ENCODE measurements at places on chromosomes 3 and 15.

- no peak for DNase-seq
Observed at GRCh38 chr3:10330319-10330718, 9.4 kb upstream of the SEC13 start.

DNA sequence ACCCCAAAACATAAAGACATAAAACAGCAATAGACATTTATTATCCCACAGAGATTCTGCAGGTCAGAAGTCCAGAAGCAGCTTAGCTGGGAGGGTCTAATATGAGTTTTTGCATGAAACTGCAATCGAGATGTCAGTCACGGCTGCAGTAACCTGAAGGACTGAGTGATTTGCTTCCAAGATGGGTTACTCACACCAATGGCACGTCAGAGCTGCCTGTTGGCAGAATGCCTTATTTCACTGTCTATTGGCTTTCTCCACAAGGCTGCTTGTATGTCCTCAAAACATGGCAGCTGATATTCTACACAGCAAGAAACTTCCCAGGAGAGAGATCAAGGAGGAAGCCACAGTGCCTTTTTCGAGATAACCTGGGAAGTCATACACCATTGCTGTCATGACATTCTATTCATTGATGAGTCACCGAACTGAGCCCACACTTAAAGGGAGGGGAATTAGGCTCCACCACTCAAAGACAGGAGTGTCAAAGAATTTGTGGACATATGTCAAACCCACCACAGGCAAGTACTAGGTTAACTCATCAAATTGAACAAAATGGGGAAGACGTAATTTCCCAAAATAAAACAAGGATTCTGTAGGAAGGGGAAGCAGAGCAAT, 122.2 kb downstream of the SYNPR start:
- peak; percentile 56 for DNase-seq

GRCh38 chr15:62164014-62164395, 1.1 kb downstream of the C2CD4B start:
- peak; percentile 9 for DNase-seq

DNA sequence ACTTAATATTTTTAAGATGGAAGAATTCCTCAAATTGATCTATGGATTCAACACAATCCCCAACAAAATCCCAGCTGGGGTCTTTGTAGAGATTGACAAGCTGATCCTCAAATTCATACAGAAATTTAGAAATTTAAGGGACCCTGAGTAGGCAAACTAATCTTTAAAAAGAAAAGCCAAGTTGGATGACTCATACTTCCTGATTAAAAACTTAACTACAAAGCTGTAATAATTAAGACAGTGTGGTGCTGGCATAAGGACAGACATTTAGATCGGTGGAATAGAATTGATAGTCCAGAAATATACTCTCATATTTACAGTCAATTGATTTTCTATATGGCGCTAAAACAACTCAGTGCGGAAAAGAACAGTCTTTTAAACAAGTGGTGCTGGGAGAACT, 11.6 kb downstream of the FAM162A start:
- no peak for DNase-seq

DNA sequence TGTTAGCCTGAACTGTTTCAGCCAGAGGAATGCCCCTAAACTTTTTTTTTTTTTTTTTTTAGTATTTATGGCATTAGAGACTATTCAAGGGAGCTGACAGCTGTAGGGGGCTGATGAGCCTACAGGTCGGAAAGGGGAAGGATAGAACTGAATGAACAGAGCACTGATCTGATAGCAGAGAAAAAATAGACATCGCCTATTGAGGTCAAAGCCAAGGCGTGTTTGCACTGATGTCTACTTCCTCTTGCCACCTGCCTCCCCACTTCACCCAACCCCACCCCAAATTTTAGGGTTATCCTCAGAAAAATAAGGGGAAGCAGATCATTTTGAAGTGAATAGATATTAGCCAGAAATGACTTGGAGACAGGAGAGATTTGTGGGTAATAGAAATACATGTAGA, 3.0 kb upstream of the ZMAT3 start:
- DNase-seq: no peak

- no peak for DNase-seq
Observed at GRCh38 chr15:82648257-82649103, 1.3 kb upstream of the CPEB1 start.

GRCh38 chr15:31235311-31236183, 91.1 kb upstream of the KLF13 start:
- peak; percentile 45 for DNase-seq

GRCh38 chr3:157859541-157859940, 246.7 kb downstream of the SHOX2 start:
- DNase-seq: no peak

GRCh38 chr15:31456354-31457060, 129.9 kb downstream of the KLF13 start:
- DNase-seq: no peak

- DNase-seq: peak; percentile 79
Observed at GRCh38 chr15:75712668-75713337, at the start of gene CSPG4. Gene CSPG4, minus strand, starts transcription at chr15:75712848. Its CDS starts 93 bp downstream, at chr15:75712755.

DNA sequence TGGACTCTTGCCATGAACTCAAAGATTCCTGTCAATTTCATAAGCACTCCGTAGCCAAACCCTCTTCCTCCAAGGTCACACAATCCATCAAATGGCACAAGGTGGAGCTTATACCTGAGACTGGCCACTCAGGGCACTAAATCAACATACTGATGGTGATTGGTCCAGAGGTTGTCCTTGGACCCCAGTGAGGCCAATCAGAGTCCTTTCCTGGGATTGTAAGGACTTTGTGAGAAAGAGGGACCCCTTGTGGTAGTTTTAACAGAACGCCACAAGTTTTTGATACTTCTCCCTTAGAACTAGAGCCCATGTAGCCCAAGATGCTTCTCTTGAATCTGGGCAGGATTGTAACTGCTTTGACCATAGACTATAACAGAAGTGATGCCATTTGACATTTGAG, 44.4 kb upstream of the LARS2 start:
- DNase-seq: no peak

DNA sequence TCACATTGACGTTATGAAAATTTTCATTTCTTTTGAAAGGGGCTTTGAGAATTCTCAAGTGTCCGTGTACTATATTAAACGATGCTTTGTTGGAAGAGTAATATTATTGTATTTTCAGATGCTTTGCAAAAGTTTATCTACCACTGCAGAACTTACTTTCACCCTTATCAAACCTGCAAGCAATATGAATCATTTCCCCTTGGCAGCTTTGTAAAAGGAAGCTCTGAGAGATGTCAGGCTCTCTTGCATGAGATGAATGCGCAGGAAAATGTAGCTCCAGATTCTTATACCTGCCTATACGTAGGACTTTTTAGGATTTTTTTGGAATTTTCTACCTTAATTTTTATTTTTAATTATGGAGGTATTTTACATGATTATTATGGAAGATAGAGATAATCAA, 34.5 kb downstream of the GPD1L start:
- DNase-seq: no peak

DNA sequence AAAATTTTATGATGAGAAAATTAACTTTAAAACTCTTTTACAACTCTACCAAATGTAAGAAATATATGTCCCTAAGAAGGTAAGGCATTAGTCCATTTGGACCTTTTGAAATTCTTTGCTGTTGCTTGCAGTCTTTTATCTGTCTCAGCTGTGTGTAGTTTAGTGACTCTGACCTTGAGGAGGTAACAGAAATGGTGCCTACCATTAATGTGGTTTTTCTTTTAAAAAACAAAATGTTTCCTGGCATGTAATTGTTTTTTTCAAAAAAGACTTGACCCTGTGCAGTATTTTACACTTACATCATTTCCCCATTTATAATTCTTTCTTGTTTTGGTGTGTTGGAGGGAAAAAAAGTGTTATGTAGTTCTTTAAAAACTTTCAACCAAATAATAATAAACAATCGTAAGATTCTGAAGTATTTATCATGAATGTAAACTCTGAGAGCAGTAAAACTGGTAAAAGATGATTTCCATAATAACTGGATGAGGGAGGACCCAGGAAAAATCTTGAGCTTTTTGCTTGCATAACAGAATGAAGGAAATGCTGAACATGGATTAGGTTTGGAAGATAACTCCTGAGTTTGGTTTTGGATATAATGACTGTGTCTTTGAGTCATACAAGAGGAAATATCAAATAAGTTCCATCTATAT, 225.1 kb downstream of the CHST2 start:
- DNase-seq: no peak

DNA sequence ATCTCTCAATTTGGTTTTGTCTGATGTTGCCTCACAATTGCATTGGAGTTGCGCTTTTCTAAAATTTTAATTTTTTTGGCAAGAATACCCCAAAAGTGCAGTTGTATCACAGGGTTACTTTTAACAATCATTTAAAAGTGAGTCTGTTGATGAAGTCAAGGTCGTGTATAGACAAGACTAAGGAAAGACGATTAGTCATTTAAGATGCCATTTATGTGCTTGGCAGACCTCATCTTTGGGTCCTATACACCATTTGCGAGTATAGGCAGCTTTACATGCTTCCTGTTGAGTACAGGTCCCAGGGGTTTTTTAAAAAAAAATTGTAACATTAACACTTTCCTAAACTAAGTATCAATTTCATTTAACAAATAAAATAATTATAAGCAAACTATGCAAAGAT, 12.5 kb downstream of the ARNT2 start:
- no peak for DNase-seq

DNA sequence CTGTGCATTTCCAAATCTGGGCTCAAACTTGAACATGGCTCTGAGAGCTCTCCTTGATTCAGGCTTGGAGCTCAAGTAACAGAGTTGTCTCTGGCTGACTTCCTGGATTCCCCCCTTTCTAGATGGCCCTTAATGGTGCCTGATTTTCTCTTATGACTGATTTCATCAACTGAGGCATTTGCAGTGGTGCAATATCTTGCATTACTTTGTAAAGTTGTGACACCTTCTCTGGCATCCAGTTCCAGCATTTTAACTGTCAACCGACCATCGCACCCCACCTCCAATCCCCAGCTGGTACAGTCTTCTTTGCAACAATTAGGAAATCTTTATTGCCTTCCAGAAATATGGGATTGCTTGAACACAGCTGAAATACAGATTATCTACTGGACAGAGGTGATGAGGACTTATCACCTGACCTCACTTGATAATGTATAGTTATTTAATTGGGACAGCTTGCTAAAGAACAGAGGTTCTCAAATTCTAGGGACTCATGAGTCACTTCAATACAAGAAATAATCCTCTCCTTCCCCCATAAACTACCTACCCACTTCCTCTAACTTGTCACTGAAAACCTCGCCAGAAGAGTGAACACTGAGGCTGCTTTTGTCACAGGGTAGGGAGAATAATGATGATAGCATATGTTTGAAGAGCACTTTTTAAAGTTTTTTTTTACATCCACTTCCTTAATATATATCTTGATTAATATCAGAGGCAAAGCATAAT, 41.8 kb downstream of the FILIP1L start:
- DNase-seq: peak; percentile 64

- no peak for DNase-seq
Observed at GRCh38 chr3:109563149-109563548, 225.8 kb upstream of the DPPA4 start.

- peak; percentile 83 for DNase-seq
Observed at GRCh38 chr3:58059349-58060321, 51.4 kb downstream of the FLNB start.

DNA sequence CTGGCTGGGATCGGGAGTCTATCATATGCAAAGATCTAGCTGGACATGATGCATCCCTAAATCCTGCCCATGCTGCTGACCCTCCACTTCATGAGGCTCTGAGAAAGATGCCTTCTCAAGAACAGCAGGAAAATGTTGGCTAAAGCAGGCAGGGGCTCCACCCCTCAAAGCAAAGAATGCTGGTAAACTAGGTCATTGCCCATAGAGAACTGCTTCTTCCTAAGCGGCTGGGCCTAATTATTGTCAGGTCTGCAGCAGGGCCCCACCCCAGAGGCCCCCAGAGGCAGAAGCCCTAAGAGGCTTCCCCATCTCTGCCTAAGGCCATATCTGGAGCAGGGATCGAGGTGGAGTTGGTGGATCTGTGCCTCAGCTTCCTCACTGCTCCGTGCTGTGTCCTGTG, 447.4 kb upstream of the PROK2 start:
- no peak for DNase-seq

DNA sequence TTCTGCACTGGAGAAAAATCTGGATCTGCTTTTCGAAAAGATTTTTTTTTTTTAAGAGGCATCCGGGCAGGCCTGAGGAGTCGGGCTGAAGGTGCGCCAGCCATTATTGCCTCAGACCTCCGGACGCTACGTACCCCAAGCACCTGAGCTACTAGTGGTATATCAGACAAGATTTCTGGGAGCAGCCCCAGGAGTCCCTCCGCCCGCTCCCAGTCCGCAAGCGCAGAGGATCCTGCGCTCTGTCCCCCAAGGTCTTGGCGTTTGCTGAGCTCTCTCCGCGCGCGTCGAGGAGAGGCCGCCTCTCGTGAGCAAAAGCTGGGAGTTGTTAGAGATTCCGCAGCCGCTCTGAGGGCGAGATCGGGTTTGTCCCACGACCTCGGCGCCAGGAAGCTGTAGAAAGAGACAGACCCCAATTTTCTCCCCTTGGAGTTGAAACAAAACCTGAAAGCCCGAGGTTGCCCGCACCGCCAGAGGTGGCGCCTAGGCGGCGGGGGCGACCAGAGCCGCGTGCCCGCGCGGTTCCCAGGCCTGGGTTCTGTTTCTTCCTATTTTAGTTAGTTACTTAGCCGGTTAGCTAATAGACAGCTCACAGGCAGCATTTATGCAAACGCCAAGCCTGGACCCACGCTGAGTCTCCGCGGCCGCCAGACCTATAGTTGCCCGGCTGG, 72.5 kb upstream of the POLG start:
- no peak for DNase-seq

GRCh38 chr3:29070959-29071634, 209.8 kb upstream of the RBMS3 start:
- peak; percentile 5 for DNase-seq

DNA sequence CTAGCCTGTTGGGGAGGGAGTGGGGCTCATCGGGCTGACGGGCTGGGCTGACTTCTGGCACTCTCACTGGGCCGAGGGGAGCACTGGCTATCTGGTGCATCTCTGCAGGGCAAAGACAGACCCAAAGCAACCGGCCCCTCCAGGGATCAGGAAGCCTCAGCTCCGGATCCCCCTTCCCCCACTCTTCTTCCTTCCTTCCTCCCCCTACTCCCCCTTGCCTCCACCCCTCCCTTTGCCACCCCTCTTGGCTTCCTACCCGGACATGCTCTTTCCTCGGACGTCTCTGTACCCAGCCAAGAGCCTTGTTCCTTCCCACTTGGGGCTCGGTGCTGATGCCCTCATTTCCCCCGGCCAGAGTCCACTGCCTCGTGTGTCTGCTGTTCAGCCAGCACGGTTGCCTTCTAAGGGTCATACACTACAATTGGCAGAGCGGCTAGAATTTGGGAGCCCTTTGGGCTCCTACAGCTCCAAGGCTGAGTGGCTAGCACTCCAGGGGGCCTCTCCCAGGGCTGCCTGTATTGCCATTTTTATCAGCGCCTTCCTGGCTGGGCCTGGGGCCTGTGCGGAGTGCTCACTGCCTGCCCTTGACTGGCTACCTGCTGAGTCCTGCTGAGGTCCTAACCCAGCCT, 10.9 kb downstream of the SEMA3F start:
- no peak for DNase-seq

DNA sequence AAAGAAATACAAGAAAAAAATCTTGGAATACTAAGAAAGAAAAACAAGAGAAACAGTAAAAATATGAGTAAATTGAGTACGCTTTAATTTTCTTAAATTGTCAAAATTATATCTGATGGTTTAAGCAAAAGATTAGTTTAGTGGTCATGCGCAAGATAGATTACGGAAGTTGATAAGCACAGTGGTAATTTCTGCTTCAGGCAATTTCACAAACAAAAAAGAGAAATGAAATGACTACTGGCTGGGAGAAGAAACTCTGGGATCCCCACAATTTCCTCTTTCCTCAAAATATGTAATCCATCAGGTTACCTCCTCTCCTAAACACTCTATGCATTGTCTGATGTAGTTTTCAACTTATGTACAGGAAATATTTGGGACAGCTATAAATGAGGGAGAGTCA, 9.0 kb downstream of the MYD88 start:
- DNase-seq: no peak

Data from fibroblast of skin of right biceps (primary cell).